NCI-H1417 (cell line): ENCODE measurements at places on chromosomes 5 and 9.
A peak's percentile ranks its signal among the peaks of the same experiment; 100 is the strongest.

DNA sequence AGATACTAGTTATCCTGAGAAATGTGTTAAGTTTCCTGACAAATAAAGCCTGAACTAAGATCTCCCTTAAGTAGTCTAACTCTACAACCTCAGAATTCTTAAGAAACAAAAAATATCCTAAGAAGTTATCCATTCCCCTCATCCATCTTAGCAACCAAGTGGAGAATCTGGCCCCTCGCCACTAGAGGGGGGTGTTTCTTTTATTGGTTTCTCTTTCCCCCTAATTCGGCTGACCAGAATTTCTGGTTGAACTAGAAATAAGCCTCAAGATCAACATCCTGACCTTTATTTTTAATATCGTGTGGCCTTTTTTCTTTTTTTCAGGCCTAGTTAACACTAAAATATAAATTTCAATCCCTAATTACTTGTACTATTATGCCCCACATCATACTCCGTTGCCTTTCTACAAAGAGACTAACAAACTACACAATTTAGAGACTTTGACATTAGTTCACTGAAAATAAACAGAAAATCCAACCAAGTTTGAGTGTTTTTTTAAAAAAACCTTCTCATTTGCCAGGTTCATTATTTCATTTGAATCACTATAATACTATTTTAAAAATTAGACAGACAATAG, 14.3 kb upstream of the NR4A3 start:
- peak; percentile 35 for DNase-seq

GRCh38 chr5:33939556-33940262, 3.5 kb downstream of the RXFP3 start:
- DNase-seq = no peak

DNA sequence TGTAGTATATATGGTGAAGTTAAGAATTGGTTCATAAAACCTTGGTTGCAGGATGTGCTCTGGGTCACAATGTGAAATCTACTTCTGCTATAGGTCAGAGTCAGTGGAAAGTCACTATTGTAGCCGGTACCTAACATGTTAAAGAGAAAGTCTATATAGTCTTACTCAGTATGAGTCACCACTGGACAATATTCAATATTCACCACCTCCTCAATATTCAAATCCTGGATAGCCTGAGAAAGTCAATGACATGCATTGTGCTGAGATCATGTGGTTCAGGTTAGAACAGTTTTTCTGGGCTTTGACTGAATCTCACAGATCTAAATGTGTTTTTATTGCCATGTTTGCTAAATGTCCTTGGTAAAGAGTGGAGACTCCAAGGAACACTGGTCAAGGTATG, 108.8 kb downstream of the HMHB1 start:
- DNase-seq = no peak

- no peak for DNase-seq
Observed at GRCh38 chr5:116507051-116507537, 67.5 kb downstream of the SEMA6A start.

GRCh38 chr9:16133556-16134227, 580.8 kb downstream of the CCDC171 start:
- no peak for DNase-seq

DNA sequence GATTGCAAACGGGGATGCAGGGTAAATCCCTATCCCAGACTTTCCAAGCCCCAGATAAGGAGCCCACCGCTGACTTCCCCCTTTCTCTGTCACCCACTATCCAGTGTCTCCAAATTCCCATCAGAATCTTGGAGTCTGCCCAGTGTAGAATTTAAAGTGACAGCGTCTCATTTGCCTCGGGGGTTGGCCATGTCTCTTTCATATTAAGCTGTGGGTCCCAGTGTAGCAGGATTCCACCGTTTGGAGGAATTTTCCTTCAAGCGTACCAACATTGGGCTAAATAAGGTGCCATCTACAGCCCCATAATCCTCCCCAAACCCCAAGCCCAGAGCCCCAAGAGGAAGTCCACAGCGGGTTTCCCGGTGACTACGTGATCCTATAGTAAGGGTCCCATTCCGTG, 1.1 kb downstream of the BRINP1 start:
- peak; percentile 57 for DNase-seq

DNA sequence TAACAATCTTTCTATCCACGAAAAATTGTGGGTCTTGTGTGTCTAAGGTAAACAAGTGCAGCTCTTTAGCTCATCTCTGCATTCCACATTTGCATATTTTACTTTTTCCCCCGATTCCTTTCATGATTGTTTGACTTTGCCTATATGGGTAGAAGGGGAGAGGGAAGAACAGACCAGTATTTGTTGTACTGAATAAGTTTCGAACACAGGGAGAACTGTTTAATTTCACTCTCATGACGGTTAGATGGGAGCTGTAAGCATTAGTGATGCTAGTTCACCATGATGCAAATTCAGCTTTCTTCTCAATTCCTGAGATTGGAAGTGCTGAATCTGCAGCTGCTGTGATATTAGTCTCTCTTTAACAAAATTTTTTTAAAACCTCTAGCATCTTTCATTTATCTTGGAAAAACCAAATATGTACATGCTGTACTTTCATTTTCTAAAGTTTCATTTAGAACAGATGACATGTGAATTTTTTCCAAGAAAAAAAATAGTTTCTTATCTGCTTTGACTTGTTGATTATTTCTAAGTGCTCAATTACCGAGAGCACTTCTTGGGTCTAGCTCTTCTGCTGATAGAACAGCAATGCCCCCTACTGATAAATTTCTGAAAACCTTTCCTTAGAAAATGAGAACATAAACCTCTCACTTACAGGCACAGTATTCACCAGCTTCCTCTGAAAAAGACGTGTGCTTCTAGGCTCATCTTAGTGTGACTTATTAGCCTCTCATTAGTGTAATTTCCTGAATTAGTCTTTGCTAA, 149.5 kb downstream of the BAAT start:
- peak; percentile 84 for DNase-seq

DNA sequence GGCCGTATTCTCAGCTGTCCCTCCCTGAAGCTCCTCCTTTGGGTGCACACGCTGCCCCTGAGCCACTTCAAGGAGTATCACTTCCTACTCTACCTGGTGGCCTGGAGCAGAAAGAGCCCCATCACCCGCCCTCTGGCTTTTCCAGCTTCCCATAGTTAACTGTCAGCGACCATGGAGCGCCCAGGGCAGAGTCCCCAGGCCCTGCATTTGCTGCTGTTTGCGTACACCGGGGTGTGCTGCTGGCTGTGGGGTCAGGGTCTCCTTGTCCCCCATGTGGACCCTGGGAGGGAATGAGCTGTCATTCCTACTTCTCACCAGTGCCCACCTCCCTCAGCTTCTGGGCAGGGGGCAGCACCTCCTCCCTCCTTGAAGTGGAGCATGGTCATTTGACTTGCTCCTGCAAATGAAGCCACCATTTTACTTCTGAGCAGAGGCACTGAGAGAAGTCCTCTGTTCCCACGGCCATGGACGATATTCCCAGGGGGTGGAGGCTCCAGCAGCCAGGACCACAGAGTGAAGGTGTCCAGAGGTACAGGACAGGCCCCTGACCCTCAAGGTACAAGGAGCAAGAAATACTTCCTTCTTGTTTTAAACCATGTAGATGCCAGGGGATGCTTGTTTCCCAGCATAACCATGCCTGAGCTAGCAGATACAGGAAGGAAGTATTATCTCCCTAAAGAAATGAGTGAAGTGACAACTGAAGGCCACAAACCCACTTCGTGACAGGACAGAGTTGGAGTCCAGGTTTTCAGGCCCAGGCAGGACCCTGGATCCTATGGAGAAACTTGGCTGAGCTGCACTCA, 40.6 kb upstream of the COL5A1 start:
- no peak for DNase-seq

- DNase-seq = no peak
Observed at GRCh38 chr9:103362986-103363385, 367.9 kb downstream of the CYLC2 start.

- DNase-seq = no peak
Observed at GRCh38 chr9:114395334-114395617, 7.5 kb upstream of the AKNA start.

- peak; percentile 80 for DNase-seq
Observed at GRCh38 chr5:36874465-36874864, 2.1 kb upstream of the NIPBL start.

GRCh38 chr5:139976703-139977102, 66.4 kb downstream of the NRG2 start:
- DNase-seq = no peak

DNA sequence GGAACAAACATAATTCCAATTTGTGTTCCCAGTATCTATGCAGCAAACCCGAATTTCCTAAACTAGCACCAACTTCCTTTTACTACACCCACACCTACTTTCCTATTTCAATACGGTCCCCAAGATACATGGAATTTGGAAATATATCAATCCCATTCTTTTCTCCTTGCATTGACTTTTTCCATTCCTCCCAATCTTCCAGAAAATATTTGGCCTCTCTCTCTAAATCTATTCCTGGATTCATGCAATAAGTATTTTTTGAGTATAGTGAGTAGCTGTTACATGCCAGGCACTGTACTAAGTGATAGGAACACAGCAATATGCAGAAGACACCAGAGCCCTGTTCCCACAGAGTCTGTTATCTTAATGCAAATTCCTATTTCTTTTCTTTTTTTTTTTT, 216.2 kb upstream of the PIK3R1 start:
- no peak for DNase-seq

GRCh38 chr9:95360866-95361265, 43.4 kb upstream of the FANCC start:
- no peak for DNase-seq

GRCh38 chr5:176916337-176916736, 17.2 kb upstream of the HK3 start:
- DNase-seq = no peak

GRCh38 chr9:134968011-134968822, 50.5 kb upstream of the FCN1 start:
- DNase-seq = no peak

DNA sequence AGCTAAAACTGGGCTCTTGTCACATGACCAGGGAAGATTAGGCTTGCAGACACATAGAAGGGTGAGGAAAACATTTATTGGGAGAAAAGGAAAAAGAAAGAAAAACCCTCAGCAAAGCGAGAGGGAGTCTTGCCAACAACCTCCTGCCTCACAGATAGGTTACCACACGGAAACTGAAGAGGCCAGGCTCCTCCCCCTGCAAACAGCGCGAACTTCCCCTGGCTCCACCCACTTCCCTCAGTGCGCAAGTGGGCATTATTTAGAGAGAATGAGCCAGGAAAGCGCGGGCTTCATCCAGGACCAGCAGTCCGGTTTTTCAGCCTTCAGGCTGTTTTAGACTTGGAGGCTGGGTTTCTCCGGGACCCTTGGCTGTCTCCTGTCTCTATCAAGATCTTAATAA, 70.3 kb downstream of the STK32A start:
- no peak for DNase-seq

DNA sequence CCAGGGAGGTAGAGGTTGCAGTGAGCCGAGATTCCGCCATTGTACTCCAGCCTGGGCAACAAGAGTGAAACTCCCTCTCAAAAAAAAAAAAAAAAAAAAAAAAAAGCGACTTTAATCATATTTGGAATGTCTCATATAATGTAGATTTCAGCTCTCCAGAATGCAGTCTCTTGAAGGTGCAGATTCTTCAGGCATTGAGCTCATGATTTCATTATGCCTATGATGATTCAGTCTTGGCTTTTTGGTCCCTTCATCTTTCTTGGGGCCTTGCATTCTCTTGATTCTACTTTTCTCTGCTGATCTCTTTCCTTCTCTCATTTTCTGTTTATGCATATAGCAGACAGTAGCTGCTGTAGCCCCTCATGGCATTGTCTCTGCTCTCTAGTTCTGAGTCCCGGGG, 22.9 kb downstream of the KDM4C start:
- no peak for DNase-seq

DNA sequence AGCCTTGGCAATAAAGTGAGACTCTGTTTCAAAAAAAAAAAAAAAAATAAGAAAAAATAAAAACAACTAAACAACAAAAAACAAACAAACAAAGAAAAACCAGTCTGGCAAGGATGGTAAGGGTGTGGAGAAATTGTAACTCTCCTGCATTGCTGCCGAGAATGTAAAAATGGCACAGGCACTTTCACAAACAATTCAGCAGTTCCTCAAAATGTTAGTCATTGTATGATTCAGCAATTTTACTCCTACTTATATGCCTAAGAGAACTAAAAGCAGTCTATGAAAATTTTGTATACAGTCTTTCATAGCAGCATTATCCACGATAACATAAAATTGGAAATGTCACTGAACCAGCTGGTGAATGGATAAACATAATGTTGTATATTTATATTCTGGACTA, 280.4 kb downstream of the CDH9 start:
- DNase-seq = no peak

DNA sequence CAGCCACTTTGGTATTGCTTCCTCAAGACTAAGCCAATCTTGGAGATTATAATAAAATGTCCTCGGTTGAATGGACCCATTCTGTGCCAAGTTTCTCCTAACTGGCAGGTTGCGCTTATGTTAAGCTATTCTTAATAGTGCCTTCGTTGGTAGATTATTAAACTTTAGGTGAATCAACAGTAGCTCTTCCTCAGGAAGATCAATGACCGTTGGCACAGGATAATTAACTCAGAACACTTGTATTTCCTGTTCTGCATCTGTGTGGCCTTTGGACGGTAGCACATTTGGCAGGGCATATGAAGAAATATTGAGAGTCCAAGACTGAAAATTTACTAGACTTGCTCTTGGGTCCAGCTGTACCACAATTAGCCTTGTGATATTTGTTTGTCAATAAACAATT, 402.9 kb downstream of the MLLT3 start:
- no peak for DNase-seq

- DNase-seq = no peak
Observed at GRCh38 chr9:135450956-135451355, 28.6 kb upstream of the PPP1R26 start.

GRCh38 chr9:130927995-130928900, 10.8 kb downstream of the FIBCD1 start:
- DNase-seq = no peak

DNA sequence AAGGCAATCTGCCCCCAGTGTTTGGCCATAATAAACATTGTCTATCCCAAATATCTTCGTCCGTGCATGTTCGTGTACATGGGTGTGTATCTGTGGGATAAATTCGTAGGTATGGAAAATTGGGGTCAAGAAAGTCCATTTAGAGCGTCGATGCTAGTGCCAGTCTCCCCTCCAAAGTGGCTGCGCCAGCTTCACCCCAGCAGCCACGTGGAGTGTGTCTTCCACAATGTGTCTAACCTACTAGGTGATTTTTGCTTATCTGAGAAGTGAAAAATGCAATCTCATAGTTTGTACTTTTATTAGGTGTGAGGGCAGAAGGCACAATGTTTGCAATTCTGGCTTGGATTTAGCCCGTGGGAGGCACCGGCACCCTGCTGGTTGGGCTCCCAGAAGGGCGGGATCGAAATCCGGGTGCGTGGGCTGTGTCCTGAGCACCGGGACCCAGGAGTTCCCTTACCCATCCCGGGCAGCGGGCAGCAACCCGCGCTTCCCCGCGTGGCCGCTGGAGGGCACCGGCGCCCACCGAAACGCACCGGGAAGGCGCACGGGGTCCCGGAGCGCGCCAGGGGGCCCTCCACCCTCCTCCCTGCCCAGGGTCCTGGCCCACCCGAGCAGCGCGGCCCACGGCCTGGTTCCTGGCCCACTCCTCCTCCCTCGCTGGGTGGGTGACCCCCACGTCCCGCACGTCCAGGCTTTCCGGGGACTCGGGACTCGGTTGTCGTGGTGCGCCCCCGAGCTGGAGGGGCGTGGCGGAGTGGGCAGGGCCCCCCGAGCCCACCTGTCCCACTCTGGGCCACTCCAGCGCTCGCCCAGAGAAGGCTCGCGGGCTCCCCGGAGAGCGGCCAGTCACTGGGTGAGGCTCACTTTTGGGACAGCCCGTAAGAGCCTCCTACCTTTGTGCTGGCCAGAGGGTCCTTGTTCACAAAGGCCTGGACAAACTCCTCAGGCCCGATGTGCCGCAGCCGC, 55.4 kb upstream of the RNF130 start:
- no peak for DNase-seq

GRCh38 chr5:54669845-54670244, 152.3 kb downstream of the SNX18 start:
- DNase-seq = no peak
